Stimulated activated CD8-positive, alpha-beta memory T cell treated with anti-CD3 and anti-CD28 coated beads, Interleukin-4, amount 100 ng/mL, for 24 hours (primary cell): ENCODE measurements at places on chromosomes 1 and 21.

GRCh38 chr1:234188454-234188792 is 184.8 kb upstream of the COA6 start:
- DNase-seq = no peak

DNA sequence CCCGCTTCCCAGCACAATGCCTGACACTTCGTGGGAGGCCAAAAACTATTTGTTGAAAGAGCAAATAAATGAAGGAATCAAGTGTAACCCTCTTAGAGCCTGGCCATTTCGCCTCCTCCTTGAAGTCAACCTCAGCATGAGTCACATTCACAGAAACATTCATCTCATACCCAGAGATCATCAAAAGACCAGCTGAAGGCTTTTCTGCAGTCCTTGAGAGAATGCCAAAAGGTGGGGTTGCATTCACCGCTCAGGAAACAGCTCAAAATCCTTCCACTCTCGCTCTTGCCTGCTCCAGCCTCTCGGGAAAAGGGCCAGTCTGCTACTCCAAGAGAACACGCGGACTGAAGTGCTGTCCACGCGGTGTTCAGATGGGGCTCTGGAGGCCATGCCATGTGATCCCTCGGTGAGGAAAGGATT is 90.0 kb downstream of the VWA5B1 start:
- no peak for DNase-seq

DNA sequence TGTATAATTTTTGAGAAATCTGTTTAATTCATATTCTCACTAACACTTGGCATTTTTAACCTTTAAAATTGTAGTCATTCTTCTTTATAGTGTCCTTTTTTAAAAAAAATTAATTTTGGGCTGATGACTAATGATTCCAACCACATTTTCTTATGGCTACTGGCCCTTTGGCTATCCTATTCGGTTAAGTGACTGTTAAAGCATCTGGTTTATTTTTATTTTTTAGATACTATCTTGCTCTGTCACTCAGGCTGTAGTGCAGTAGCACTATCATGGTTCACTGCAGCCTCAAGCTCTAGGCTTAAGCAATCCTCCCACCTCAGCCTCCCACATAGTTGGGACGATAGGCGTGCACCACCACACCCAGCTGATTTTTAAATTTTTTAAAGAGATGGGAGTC is 723.2 kb upstream of the CXADR start:
- DNase-seq = no peak

DNA sequence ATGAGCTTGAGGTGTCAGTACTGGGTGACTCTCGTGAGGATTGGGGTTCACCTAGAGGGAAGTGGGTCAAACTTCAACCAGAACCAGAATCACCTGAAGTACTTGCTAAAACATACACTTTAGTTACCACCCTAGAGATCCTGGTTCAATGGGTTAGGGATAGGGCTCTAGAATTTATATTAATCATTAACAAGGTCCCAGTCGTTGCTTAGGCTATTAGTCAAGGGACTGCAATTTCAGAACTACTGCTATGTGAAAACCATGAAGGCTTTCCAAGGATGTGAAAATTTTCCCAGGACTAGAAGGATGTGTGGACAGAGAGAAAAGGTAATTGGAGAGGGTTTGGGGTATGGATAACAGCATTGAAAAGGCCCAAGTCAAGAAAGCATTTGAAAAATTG is 162.6 kb downstream of the GRIK1 start:
- DNase-seq = no peak
